ENCODE measurements at places on chromosomes 12 and 14.

DNA sequence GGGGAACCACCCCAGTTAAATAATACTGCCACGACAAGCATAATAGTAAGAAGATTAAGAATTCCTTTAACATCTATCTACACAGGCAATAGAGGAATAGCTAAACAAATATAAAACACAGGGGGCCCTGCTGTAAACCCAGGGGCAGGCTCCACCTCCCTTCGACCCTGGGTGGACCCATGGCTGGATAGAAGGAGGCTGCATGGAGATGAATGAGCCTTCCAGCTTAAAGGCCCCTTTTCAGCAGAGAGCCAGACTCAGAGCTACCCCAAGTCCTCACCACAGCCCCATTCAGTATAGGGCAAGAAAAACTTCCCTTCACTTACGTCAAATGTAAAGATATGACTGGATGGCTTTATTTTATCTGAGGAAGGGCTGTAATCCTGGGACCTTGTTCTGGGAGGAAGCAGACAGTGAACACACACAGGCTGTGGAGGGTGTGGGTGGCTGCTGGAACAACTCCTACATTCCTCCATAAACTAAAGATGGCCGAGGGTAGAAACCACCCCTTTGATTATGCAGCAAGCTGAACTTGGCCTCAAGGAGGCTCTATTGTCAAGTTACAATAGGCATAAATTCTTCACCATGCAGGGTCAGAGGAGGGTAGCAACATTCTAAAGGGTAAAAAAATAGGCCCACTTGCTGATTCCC is 30.4 kb downstream of the NUAK1 start:
- DNase-seq, result no peak

GRCh38 chr14:41609704-41610183 is 3.1 kb downstream of the LRFN5 start:
- peak; percentile 89 for DNase-seq

- DNase-seq, result no peak
Observed at GRCh38 chr12:38588624-38589305, 272.2 kb downstream of the ALG10B start.

GRCh38 chr12:26891704-26892103 is 46.1 kb downstream of the INTS13 start:
- DNase-seq, result no peak

DNA sequence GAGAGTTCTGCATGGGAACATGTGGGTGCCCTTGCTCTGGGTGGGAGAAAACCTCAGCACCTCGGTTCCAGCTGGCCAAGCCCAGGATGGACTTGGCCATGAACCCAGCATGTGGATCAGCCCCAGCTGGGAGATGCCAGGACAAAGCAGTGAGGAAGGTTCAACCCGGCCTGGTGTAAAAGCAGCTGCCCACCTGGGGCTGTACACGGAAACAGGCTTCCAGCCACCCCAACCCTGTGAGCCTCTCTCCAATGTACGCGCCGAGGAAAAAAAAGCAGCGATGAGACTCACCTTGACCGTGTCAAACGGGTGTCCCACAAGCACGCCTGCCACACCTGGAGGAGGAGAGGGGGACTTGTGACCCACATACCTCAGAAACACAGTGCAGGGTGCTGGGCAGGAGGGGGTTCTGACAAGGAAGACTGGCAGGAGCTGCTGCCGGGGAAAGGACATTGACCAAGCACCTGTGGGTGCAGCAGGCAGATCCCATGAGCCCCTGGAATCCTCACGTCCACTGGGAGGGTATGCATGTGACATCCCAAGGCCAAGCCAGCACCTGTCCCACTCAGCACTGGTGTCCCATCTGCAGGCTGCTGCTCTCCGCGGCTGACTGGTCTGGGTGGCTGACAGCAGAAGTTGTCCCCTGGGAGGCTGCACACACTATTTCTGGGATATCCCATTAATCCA is 7.5 kb downstream of the SLC25A29 start:
- peak; percentile 43 for DNase-seq

DNA sequence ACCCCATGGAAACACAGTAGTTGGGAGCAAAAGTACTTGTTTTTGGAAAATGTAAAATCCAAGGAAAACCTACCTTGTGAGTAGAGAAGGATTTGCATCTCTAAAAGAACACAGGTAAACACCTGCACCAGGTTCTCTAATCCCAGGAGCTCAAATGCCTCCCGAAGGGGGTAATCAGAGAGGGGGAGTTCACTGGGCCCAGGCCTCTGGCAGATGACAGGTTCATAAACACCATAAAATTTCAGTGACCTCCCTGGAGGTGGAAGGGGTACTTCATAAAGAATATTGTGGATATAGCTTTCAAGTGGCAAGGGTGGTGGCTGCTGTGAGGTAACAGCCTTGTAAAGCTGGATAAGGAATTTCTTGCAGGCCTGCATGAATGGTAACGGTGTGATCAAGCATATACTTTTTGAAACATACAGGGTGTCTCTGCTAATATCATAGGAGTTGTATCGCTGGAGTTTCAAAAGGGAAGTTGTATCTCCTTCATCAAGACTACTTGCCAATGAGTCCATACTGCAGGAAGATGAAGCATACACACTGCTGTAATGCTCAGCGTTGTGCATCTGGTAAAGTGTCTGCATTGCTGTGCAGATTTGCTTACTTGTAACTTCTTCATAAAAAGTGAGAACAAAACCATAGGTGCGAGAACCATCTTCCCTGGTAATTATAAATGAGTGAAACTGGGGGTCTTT is 111.3 kb downstream of the DENND5B start:
- DNase-seq, result no peak

- DNase-seq, result no peak
Observed at GRCh38 chr12:127519779-127520178, 747.2 kb upstream of the TMEM132C start.

DNA sequence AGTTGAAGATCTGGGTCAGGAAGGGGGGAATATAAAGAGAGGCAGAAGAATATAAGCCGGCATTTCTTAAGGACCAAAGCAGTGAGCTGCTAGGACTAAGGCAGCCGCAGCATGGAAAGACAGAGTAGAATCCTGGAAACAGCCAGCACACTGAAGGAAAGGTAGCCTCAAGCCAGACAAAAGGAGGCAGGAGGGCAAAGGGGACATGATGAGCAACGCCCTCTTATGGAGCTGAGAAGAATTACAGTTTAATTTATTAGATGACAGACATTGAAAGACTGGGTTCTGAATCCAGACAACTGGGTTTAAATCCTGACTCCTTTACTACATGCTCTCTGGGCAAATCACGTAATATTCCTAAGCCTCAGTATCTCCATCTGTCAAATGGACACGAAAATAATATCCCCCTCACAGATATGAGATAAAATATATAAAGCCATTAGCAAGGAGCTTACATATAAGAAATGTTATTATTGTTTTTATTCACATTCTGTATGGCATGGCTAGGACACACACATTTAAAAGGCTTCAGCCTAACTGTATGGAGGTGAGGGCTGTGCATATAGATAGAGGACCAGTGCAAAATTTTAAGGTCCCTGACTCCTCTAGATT is 8.1 kb upstream of the PCED1B start:
- DNase-seq, result no peak

Measured in right forelimb (tissue), 1 donor.